ENCODE measurements at places on chromosomes 3 and 15. TPM values are rescaled to one million over a fixed set of nuclear protein-coding genes. Genes with fewer than 3 reads are reported as not detected.

RAD51 gene
- 14.0 TPM for polyA plus RNA-seq

PLAAT1 gene
- polyA plus RNA-seq: 3.1 TPM

DNAH1 gene
- 8.6 TPM for polyA plus RNA-seq

C3orf49 gene
- 0.42 TPM for polyA plus RNA-seq

CSPG5 gene
- 0.76 TPM for polyA plus RNA-seq

CLDN18 gene
- 1.6 TPM for polyA plus RNA-seq

Data from right renal pelvis (tissue), 4 donors.